Fibroblast of skin of back (primary cell): ENCODE measurements at places on chromosomes 3 and 15.

GRCh38 chr3:157700405-157700804, 197.2 kb upstream of the VEPH1 start:
- no peak for DNase-seq

GRCh38 chr3:14877469-14877868, 58.7 kb downstream of the FGD5 start:
- DNase-seq = no peak

GRCh38 chr3:49248840-49249227, 28.2 kb downstream of the C3orf62 start:
- peak; percentile 14 for DNase-seq

DNA sequence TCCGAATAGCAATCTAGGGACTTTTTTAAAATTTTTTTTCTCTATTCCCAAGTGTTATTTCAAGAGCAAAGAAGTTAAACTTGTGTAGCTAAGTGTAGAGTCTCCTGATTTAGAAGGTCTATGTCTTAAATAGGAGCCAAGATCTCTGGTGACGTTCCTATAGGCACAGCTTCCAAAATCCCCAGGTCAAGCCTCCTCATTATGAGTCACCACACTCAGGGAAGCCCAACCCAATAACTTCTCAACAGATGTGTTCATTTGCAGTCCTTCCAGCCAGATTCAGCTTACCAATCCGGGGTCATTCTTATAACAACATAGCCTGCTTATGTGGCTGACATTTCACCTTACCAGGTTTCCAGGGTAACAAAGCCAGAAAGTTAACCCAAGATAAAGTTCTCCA, 270.3 kb downstream of the IL5RA start:
- no peak for DNase-seq

GRCh38 chr15:42359985-42360384, 684 bp downstream of the CAPN3 start:
- no peak for DNase-seq

DNA sequence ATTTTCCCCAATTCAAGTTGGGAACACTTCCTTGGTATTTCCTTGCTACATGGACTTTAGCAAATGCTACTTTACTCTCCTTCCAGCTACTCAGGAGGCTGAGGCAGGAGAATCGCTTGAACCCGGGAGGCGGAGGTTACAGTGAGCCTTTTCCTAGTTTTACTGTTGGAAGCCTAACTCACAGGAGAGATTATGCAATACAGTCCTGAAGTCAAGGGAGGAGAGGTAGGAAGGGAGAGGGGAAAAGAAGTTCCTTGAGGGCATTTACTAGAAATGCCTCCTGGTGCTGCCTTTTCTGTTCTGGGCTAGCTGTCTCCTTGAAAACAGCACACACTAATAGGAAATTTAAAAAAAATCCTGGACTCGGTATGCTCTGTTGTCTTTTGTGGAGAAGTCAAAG, 6.2 kb downstream of the HHLA2 start:
- no peak for DNase-seq

DNA sequence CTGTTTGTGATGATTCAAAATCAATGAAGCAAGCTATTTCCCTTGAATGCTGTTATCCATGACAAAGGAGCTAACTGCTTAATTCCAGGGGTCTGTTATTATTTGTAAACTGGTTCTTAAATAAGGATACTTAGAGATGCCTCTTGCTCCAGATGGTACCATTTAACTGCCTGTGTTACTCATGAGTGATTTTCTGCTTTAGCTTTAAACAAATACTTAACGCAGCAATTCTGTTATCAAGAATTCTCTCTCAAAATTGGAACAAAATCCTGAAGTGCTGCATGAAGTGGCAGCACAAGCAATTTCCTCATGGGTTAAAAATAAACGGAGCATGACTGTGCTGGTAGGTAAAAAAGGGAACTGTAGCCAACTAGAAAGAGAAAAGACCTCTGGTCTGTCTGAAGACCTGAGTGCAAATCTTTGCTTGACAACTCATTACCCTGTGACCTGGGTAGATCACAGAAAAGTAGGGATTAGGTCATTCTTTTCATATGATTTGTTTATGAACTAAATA, 62.5 kb upstream of the GBE1 start:
- DNase-seq = no peak

DNA sequence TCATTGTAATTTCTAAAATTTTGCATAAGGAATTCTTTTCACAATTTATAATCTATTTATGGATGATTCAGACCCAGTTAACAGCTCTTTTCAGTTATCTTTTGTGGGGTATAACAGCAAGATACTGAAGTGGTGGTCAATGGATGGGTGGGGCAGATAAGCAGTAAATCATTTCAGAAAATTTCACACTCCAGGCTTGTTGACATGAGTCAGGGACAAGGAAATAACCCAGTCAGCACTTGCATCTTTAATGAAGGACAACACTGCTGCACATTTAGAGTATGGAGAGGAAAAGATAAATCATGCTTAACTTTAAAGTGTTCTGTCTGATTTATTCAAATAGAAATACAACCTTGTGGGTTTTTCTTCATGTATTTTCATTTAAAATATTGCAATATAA, 181.6 kb downstream of the ROBO1 start:
- no peak for DNase-seq

GRCh38 chr15:69000725-69001503, 13.6 kb upstream of the NOX5 start:
- no peak for DNase-seq

DNA sequence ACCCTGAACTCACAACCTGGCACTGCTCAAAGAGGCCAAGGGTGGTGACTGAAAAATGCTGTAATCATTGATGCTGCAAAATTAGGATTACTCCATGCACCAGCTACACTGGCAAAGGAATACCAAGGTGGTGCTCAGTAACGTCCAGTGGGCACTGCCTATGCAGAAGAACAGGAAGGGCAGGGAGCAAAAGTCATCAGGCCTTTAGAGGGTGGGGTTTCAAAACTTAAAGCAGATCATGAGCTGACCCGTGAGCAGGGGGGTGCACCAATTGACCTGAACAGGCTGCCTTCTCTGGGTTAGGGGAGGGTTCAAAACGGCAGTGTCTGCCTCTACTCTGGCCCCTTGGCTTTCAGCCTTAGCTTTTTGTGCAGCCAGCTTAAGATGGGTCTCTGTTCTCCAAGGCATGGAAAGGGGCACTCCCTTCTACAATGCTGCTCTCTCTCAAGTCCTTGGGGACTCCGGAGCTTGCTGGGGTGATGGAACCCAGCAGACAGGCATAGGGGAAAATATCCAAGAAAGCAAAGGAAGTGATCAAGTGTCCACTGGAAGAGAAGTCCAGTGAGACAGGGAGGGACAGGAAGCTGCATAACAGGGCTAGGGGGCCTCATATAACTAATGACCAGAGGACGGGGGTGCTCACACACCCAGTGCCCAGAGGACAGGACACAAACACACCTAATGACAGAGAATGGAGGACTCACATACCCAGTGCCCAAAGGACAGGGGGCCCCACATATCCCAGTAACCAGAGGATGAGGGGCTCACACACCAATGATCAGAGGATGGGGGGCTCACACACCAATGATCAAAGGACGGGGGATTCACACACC, 11.4 kb downstream of the RAB6B start:
- no peak for DNase-seq

DNA sequence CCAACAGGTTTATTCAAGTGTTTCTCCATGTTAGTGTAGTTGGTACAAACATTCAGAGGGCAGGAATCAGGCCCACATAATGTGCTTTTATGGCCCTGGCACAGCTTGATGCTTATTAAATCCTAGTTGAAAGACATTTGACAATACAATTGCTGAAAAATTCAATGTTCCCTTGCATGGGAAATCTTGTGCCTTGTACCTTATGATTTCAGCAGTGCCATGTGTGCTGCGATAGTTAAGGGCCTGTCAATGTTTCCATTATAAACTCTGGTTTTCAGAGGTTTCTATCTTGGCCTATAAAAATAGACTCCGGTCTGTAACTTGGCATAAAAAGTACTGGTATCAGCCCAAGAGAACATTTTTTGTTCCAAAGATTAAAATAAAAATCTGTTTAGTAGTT, 207.2 kb downstream of the TBC1D5 start:
- DNase-seq = no peak

- no peak for DNase-seq
These were observed 977.7 kb downstream of the PLOD2 start for GRCh38 chr3:145183261-145183660.

- DNase-seq = no peak
These were observed 944 bp downstream of the SLITRK3 start for GRCh38 chr3:165195241-165195639.

DNA sequence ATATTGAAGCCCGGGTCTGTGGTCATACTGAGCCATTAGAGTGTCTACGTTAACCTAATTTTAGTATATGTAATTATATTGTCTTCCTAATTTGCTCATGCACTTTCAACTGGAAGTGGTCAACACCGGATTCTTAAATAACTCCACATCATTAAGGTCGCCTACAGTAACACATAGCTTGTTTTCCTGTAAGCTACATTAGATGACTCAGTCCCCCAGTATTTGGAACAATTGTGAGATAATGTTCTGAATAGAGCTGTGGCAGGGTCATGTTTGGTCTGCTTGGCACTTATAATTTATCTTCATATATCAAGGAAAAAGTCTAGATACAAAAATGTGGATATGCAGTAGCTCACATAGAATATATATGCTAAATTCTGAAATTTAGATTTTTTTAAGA, 486.2 kb downstream of the IGSF11 start:
- peak; percentile 18 for DNase-seq

GRCh38 chr15:90845201-90845949, 23.0 kb upstream of the FURIN start:
- peak; percentile 86 for DNase-seq

GRCh38 chr3:64368257-64369020, 143.2 kb upstream of the PRICKLE2 start:
- DNase-seq = no peak

- no peak for DNase-seq
These were observed 75.2 kb upstream of the SEC13 start for GRCh38 chr3:10396083-10396482.

DNA sequence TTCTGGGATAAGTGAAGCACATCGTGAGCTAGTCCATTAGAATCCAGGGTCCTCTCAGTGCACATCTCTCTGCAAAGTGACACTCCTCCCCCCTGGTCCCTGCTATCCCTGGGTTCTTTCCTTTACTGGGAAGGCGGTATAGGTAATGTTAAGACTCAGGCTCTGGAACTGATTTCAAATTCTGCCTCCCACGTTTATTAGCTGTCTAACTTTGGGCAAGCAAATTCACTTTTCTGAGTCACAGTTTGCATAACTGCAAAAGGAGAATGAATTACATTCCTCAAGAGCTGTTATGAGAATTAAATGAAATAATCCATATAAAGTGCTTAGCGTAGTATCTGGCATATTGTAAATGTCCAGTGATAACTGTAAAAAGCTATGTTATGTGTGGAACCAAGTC, 168.1 kb upstream of the LRRN1 start:
- DNase-seq = no peak

DNA sequence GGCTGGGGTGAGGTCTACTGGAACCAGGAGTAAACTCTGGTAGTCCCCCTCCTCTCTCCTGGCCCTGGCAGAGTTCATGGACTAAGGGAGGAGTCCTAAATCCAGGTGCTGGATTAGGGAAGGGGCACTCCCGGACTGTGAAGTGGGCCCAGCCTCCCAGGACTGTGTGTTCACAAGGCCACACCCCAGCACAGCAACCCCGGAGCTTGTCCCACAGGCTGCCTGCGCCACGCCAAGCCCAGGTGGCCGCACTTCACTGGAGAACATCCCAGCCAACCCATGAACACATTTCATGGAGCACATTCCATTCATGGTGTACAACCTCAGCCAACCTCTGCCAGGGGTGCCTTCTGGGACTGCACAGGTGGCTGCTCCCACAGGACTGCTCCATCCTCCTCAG, 8.2 kb downstream of the ARPIN start:
- DNase-seq = no peak

DNA sequence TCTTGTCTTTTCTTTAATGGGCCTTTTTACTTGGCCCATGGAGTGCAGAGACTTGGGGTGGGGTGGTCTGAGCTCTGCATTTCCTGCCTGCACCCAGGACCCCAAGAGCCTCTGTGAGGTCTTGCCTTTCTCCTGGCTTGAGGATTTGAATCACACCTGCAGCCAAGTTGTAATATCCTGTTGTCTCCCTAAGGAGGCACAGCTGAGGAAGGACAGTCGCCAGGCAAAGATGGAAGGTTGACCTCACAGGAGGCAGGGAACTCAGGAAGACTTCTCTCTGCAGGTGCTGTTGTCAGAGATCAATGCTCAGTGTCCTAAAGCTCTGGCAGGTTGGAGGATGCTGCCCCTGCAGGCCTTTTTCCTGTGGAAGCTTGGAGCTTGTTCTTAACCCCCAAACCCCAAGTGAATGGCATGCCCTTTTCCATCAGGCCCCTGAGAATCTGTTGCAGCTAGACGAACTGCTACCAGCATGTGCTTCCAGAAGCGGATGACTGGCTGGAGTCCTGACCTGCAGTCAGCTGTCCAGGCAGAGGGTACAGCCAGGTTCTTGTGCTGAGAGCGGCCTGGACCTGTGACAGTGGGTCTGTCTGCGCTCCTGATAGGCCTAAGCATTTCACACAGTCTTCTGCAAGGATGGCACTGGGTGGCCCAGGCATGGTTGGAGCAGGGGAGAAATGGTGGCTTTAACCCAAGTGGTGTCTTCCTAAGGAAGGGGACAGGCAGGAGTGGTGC, 120.0 kb downstream of the EEFSEC start:
- no peak for DNase-seq

- no peak for DNase-seq
These were observed 39.5 kb downstream of the SRPRB start for GRCh38 chr3:133845127-133845526.

DNA sequence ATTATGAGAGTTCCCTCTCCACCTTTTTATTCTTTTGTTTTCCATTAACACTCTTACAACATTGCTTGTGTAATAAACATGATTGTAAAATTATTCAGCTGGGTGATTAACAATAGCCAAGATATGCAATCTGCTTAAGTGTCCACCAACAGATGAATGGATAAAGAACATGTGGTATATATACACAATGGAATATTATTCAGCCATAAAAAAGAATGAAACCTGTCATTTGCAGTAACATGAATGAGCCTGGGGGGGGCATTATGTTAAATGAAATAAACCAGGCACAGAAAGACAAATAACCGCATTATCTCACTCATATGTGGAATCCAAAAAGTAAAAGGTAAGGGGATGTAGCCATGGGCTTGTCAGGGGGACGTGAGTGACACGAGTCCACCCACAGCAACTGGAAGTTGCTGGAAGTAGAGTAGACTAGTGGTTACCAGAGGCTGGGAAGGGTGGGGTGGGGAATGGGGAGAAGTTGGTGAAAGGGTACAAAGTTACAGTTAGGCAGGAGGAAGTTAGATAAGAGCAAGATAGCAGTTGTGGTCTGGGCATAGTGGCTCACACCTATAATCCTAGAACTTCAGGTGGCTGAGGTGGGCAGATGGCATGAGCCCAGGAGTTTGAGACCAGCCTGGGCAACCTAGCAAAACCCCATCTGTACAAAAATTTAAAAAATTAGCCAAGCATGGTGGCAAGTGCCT, 28.7 kb upstream of the CD47 start:
- DNase-seq = no peak

- DNase-seq = no peak
These were observed 28.5 kb downstream of the ARHGEF3 start for GRCh38 chr3:56772952-56773938.

- no peak for DNase-seq
These were observed 96.0 kb downstream of the C3orf70 start for GRCh38 chr3:185056908-185057307.
